ENCODE measurements at places on chromosomes 2 and 18.
A peak's percentile ranks its signal among the peaks of the same experiment; 100 is the strongest.

DNA sequence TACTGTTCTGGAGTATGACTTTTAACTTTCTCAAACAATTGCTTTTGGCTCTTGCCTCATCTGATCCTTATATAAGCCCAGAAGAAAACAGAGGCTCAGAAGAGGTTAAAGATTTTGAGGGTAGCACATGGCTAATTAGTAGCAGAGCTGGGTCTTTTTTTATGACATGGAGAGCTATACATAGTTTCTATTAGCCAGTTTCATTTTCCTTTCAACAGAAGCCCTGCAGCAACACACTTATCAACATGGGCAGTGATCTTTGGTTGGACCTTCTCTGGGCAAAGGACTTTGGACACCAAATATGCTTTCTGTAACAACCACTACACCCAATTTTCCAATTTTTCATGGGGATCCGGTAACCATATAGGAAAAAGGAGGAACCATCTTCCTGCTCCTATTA, 64.9 kb downstream of the NCKAP5 start:
- no peak for DNase-seq

GRCh38 chr2:133641497-133641896, 73.2 kb upstream of the NCKAP5 start:
- peak; percentile 89 for DNase-seq

GRCh38 chr2:137705296-137705695, 259.0 kb upstream of the HNMT start:
- DNase-seq, result no peak

GRCh38 chr2:71534826-71535225, 81.5 kb downstream of the DYSF start:
- DNase-seq, result no peak

- DNase-seq, result no peak
These were observed 113.7 kb downstream of the SRBD1 start for GRCh38 chr2:45497355-45497754.

GRCh38 chr2:9663008-9663879, 32.4 kb upstream of the YWHAQ start:
- no peak for DNase-seq

GRCh38 chr2:47222826-47223554, 67.9 kb upstream of the STPG4 start:
- DNase-seq, result no peak

- DNase-seq, result no peak
These were observed 159.2 kb downstream of the BCL2 start for GRCh38 chr18:63160172-63160995.

DNA sequence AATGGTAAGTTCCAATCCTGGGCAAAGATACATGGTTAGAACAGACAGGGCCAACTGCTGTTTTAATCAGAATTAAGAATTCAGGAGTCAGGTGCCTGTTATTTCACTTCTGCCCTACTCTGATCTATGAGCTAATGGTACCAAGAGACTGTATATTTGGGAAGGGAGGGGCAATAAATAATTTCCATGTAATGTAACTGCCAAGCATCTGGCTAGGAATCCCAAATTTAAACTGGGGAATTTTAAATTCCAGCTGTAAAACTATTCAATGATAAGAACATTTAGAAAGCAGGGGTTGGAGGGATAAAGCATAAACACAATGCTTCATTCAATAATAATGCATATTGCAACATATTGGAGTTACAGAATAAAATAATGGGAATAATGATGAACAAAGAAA, 49.7 kb downstream of the SCN7A start:
- DNase-seq, result no peak

DNA sequence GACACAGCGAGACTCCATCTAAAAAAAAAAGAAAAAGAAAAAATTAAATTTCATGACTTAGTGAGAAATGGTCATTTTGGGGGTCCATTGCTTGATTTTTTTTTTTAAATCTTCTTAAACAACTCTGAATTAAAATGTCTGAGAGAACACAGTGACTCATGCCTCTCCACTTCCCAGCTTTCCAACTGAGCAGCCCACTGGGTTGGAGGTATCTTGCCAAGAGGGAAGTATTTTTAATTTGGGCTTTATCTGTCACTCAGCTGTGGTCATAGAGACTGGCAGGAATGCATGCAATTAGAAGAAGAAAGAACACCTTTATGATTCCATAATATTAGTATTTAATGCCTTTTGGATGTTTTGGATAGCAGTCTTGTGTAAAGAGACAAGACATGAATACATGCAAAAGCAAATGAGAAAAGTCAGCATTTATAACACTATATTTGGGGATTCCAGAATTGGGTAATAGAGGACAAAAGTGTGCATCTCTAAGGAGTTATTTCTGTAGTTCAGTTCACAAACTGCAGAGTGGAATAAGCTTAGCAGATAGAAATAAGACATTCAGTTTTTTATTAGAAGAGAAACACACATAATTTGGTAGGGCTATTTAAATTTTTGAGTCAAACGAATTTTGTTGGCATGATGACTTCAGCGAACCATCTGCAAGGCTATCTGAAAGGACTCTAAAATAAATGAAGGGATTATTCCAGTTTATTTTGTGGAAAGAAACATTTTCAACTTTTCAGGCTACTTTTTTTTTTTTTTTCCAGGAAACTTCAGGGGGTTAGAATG, 254.8 kb downstream of the TGIF1 start:
- no peak for DNase-seq

- DNase-seq, result no peak
These were observed 41.0 kb downstream of the PAX8 start for GRCh38 chr2:113237604-113238160.

- DNase-seq, result no peak
These were observed 76.9 kb downstream of the NDUFA10 start for GRCh38 chr2:239948100-239948881.

GRCh38 chr18:57748770-57749603, 54.1 kb downstream of the ATP8B1 start:
- DNase-seq, result peak; percentile 54

GRCh38 chr2:127162261-127163089, 55.5 kb upstream of the BIN1 start:
- no peak for DNase-seq

DNA sequence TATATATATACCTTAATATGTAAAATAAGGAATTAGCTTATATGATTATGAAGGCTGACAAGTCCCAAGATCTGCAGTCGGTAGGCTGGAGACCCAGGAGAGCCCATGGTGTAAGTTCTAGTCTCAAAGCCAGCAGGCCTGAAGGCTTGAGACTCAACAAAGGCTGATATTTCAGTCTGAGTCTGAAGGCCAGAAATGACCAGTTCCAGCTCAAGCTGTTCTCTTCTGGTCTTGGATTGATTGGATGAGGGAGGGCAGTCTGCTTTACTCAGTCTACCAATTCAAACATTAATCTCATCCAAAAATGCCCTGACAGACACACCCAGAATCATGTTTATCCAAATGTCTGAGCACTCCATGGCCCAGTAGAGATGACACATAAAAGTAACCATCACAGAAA, 22.0 kb downstream of the HNMT start:
- DNase-seq, result no peak

DNA sequence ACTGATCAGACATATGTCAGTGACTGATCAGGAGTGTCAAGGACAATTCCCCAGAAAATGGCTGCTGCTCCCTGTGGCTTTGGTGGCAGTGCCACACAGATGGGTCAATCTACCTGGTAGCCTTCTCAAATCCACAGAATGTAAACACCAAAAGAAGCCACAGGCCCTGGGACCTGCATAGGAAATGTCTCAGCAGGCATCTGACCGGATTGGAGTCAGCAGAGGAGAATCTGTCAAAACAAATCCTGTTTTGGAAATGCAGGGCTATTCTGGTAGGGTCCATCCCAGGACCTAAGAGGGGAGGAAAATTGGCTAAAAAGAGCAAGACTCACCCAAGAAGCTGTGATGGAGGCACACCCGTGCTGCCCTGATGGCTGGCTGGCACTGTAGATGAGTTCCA, 189.7 kb downstream of the TMEM247 start:
- no peak for DNase-seq

- DNase-seq, result no peak
These were observed 340.3 kb downstream of the PLCL1 start for GRCh38 chr2:198144660-198145059.

GRCh38 chr2:216445501-216445900, 33.2 kb downstream of the SMARCAL1 start:
- no peak for DNase-seq

GRCh38 chr2:26674771-26675170, 17.8 kb upstream of the KCNK3 start:
- DNase-seq, result no peak

- DNase-seq, result peak; percentile 33
These were observed 4.7 kb upstream of the ITSN2 start for GRCh38 chr2:24365051-24365450.

- no peak for DNase-seq
These were observed 978.8 kb upstream of the POU3F3 start for GRCh38 chr2:103875131-103875530.

DNA sequence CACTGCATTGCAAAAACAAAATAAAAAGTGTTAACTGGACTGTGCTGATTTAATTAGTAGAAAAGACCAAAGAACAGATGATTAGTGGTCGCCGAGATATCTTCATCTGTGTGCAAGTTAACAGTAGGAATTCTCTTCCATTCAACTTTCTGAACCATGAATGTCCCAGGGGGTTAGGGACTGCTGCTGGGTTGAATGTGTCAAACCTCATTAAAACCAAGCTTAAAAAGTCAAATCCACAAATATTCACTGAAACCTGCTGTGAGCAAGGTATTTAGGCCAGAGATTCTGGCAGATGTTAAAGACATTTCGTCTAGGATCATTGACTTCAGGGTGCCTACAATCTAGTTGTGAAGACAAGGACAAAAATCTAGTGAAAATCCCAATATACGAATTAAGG, 58.7 kb downstream of the STPG4 start:
- DNase-seq, result no peak

DNA sequence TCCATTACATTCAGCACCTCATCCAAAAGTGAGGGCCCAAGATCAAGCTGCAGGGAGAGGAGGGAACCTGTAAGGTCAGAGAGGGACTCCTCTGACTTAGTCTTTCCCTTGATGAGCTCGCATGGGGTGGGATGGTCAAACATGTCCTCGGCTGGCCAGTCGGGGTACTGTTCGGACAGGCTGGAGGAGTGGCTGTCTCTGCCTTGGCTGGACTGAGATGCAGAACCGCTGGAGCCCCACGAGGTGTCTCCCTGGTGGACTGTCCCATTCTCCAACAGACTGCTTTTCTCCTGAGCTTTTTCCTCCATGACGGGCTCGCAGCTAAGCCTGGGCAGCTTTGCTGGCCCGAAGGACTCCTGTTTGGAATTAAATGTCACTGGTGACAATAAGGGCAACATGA, 25.6 kb downstream of the CDC42EP3 start:
- DNase-seq, result no peak

GRCh38 chr2:219619235-219619634, 8.2 kb upstream of the SLC4A3 start:
- DNase-seq, result no peak

GRCh38 chr18:63150942-63151421, 168.6 kb downstream of the BCL2 start:
- DNase-seq, result no peak

- no peak for DNase-seq
These were observed 246.0 kb upstream of the LYPD1 start for GRCh38 chr2:132915812-132916549.

GRCh38 chr2:102185347-102185746, 1.5 kb upstream of the IL1RL2 start:
- no peak for DNase-seq

- no peak for DNase-seq
These were observed 22.0 kb upstream of the HNMT start for GRCh38 chr2:137942037-137942832.

GRCh38 chr18:29605365-29605764, 1428.4 kb upstream of the CDH2 start:
- DNase-seq, result no peak

Measured in prostate gland (tissue), 2 donors.